SJCRH30 (cell line): ENCODE measurements at places on chromosomes 7 and 10. TPM values are rescaled to one million over a fixed set of nuclear protein-coding genes. Genes with fewer than 3 reads are reported as not detected.

Gene TMEM176A
- total RNA-seq, result not detected in 2 replicates

Gene CYP3A5
- total RNA-seq, result 0.36 TPM in 1 of 2 replicates, not detected in the other

Gene ERVW-1
- total RNA-seq, result 66.6 and 78.1 TPM in 2 replicates

Gene RBP3
- total RNA-seq, result not detected in 2 replicates

Gene CACNB2
- 0.04 TPM in 1 of 2 replicates, not detected in the other for total RNA-seq

Gene CYP3A4
- total RNA-seq, result not detected in 2 replicates

Gene HOXA6
- total RNA-seq, result 3.8 and 4.6 TPM in 2 replicates

Gene GIMAP2
- not detected in 2 replicates for total RNA-seq

Gene LIPM
- not detected in 2 replicates for total RNA-seq

Gene AGR2
- total RNA-seq, result not detected in 2 replicates

Gene LIPF
- not detected in 2 replicates for total RNA-seq

Gene HOXA1
- 6.8 and 7.3 TPM in 2 replicates for total RNA-seq

Gene TFR2
- total RNA-seq, result not detected in 2 replicates

Gene CD36
- total RNA-seq, result 0.13 and 0.22 TPM in 2 replicates

Gene NME8
- total RNA-seq, result not detected in 2 replicates

Gene SLC18A3
- total RNA-seq, result not detected in 2 replicates

Gene KLF14
- total RNA-seq, result 1.2 and 1.6 TPM in 2 replicates

Gene RAPGEF5
- total RNA-seq, result 0.03 and 0.14 TPM in 2 replicates

Gene NUP205
- 210 and 212 TPM in 2 replicates for total RNA-seq

Gene STK32C
- 2.8 and 4.2 TPM in 2 replicates for total RNA-seq

Gene PPP1R17
- not detected in 2 replicates for total RNA-seq

Gene INA
- not detected in 2 replicates for total RNA-seq

Gene TUBAL3
- total RNA-seq, result not detected in 2 replicates

Gene TFPI2
- total RNA-seq, result 4.3 and 5.4 TPM in 2 replicates
